MCF 10A (cell line): ENCODE measurements at places on chromosomes 16 and 17.

DNA sequence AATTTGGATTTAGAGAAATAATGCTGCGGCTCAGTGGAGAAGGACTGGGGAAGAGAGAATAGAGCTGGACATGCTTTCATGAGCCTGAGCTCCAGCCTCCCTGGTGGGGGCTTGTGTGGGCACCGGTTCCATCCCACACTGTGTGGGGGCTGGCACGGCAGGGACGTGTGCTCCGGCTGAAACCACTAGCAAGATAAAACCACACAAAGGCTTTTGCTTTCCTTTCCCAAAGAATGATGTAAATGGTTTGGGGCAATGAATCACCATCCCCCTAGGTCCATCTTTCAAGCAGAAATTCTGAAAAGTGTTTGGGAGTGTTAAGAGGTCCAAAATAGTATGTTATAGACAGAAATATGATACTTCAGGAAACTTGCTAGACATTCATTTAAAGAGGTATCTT, 77.0 kb downstream of the CDH11 start:
- peak; percentile 2 for DNase-seq

- no peak for DNase-seq
Observed at GRCh38 chr16:568401-569258, 1.1 kb upstream of the PIGQ start.

DNA sequence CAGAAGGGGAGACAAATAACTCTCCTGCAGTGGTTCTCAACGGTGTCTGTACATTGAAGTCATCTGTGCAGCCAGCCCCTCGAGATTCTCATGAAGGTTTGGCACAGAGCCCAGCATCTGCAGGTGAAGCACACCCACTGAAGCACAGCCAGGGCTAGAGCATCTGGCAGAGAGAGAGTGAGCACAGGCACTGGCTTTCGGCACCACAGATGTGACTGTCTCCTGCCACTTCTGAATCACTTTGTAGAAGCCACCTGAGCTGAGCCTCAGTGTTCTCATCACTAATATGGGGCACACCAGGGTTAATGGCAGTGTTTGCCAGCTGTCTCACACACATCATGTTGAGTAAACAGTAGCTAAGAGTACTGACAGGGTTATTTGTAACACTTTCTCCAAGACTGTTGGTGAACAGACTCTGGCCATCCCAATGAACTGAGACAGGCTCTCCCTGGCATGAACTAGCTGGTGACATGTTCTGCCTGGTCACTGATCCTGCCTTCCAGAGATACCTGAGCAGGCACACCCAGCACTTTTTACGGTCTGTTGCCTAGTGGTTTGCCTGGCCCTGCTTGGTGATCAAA, 10.9 kb downstream of the HSPB9 start:
- no peak for DNase-seq

GRCh38 chr17:10384175-10384574, 11.4 kb upstream of the MYH13 start:
- no peak for DNase-seq

DNA sequence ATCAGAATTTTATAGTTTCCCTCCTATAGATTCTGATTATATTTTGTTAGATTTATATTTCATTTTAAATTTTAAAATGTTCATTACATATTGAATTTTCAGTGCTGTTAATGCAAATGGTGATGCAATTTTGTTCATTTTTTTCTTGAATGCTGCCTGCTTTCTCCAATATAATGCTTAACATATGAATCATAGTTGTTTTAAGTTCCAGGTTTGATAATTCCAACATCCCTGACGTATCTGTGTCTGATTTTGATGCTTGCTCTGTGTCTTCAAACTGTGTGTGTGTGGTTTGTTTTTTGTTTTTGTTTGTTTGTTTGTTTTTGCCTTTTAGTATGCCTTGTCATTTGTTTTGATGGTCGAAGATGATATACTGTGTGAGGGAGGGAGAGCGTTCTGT, 134.7 kb upstream of the ELAC2 start:
- no peak for DNase-seq

- DNase-seq = no peak
Observed at GRCh38 chr17:74390680-74391653, 23.7 kb downstream of the GPR142 start.

- no peak for DNase-seq
Observed at GRCh38 chr16:53093162-53093744, 38.5 kb downstream of the CHD9 start.

GRCh38 chr16:84613408-84614072, 4.3 kb downstream of the COTL1 start:
- DNase-seq = no peak

DNA sequence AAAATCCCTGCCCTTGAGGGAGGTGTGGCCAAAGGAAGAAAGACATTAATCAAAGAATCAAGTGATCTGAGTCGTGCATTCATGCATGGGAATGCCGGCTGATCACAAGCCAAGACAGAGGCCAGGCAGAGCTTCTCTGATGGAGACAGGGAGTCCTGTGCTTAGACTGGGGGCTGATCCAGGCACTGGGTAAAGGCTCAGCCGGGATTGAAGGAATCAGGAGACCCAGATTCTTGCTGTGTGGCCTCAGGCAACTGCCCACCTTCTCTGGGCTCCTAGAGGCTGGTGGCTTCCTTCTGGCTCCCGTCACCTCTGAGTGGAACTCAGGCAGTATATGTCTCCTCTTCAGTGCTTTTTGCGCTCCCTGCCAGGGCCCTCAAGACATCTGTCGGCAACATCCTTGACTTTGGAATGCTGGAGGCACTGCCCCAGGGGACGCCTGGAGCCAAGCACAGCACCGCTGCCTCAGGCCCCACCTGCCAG, 17.7 kb downstream of the RAI1 start:
- no peak for DNase-seq

- no peak for DNase-seq
Observed at GRCh38 chr17:81940538-81941483, 3.7 kb upstream of the PYCR1 start.

- no peak for DNase-seq
Observed at GRCh38 chr17:75433218-75433783, 23.1 kb upstream of the TMEM94 start.

DNA sequence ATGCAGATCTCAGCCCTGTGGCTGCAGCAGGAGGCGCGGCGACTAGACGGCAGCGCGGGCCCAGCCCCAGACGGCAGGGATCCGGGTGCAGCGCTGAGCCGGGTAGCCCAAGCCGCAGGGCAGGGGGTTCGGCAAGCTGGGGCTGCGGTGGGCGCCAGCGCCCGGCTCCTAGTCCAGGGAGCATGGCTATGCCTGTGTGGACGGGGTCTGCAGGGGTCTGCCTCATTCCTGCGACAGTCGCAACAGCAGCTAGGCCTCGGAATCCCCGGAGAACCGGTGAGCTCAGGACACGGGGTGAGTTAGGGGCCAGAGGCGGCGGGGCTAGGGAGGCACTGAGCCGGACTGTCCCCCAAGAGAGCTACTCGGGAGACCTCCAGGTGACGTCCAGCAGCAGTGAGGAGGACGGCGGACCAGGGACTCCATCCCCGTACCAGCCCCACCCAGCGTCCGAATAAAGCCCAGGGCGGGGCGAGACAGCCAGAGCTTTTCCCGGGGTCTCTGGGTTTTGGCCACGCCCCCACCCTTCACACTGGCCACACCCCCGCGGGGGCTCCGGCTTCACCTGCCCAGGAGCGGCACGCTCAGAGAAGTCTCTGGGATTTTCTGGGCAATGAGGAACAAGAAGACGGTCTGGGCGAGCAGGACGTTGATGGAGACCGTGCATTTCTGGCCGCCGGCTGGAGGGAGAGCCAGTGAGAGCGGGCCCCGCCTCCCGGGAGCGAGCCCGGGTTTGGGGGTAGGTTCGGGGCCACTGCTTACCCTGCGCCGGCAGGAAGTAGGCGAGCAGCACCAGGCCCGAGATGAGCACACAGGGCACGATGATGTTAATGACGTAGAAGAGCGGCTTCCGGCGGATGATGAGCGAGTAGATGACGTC, 1.1 kb downstream of the C17orf107 start:
- no peak for DNase-seq

DNA sequence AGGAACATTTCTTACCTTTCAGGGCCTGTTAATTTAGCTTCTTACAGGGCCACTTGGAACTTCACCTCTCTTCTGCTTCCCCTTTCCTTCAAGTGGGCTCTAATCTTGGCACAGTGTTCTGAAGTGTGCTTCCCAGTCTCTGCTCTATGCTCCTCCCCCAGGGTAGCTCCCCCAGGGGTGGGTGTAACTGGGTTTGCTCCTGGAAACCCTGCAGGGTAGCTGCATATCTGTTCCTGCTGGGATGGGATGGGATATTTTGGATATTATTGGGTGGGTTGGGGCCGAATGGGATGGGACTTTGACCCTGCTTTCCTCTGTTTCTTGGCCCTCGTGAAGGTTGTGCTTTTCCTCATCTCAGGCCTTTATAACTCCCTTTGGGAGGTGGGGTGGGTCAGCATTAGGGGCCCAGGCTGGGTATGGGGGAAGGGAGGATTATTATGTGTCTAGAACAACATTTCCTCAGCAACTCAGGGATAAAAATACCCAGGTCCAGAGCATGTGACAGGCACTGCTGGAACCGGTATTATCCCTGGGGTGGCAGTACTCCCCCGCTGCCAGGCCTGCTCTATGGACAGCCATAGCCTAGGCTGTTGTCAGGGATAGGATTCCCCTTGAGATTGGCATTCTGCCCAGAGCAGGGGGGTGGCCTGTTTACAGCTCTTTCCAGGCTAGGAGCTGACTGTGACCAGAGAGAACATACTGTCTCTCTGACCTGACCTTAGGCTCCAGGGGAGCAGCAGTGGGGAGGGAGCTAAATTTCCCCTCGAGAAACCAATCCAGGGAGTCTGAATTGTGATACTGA, 5.0 kb downstream of the NFE2L1 start:
- DNase-seq = peak; percentile 57
